Renal cortex interstitium (tissue), 15 donors: ENCODE measurements at places on chromosomes 7 and 10.

GRCh38 chr7:4712281-4713182 is 30.4 kb downstream of the FOXK1 start:
- no peak for DNase-seq

- DNase-seq, result no peak
These were observed 928.0 kb upstream of the POT1 start for GRCh38 chr7:125857606-125858005.

DNA sequence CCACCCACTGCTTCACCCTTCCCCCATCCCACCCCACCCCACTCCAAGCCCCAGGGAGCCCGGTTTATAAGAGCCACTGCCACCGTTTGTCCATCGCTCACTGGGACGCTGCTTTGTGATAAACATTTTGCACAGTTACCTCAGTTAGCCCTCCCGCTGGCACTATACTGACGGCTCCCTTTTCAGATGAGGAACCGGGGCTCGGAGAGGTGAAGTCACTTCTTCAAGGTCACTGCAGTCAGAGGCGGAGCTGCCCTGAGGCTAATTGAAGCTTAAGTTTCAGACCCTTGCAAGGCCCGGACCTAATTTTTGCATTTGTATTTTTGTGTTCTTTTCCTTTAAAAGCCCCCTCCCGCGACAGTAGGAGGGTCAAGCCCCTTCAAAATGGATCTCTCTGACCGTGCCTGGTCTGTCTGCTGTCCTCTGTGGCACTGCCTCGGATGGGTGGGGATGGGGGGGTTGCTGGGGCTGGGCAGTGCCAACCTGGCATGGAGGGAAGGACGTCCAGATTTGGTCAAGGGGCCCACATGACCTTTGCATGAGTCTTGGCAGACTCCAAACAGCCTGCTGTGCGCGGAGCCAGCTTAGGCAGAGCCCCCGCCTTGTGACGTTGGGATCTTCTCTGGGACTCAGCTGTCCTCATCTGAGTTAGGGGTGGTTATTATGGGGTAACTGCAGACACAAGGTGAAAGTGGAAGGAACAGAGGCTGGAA is 17.7 kb upstream of the NODAL start:
- DNase-seq, result no peak

DNA sequence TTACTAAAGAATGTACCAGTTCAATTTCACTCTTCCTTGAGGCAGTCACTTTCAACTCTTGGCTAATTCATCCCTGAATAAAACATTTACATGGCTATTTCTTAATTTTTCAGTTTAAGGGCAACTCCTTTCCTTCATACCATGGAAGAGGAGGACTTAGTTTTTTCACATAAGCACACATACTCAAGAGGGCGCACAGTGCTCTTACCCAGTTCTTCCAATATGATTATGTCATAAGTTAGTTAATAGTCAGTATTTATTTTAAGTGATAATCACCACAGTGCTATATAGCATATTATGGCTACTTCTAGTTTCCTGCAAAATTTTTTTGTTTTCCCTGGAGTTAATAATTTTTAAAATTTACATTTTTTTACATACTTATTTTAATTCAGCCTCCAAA is 58.6 kb downstream of the SND1 start:
- DNase-seq, result no peak

GRCh38 chr7:12434012-12434642 is 30.5 kb upstream of the VWDE start:
- no peak for DNase-seq
